ENCODE measurements at places on chromosomes 16 and 17.

DNA sequence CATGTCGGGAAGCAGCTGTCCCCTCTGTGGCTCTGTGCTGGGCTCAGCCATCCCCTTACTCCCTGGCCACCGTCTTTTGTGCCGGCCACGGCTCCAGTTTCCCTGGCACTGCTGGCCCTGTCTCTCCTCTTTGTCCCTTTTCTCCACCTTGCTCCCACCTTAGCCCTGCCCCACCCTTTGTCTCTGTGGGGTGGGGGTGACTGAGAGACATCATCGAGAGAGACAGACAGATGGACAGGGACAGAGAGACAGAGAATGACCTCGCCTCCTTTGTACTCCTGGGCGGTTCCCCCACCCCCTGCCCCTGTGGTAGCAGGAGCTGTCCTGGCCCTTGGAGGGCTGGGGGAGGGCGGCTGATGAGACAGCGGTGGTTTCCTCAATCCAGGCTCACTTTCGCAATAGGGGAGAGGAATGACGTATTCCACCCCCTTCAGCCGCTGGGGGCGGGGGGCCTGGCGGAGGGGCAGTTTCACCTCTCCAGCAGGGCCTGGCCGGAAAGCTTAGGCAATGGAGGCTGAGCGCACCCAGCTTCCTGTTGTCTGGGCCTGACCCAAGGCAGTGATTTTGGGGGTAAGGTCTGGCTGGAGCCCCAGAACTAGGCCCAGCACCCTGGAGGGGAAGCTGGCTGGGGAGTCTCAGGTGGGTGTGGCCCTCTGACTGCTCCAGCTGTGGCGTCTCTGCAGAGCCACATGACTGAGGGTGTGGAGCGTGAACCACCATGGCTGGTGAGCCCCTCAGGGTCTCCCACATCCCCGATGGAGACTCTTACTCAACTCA, 7.3 kb downstream of the FMNL1 start:
- peak; percentile 63 for DNase-seq

DNA sequence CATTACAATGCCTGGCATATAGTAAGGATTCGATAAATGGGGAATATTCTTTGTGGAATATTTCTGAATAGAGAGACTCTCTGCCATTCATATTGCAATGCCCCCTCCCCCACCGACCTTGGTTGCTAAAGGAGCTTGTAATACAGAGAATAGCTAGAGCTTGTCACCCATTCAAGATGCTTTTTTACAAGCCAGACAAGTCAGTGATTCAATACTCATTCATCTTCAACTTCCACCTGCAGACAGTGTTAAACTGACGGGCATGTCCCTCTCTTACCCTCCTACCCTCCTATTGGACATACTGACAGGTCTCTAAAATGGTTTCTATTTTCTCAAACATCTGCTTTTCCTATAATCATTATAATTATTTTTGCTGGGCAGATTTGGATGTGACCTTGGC, 257.4 kb downstream of the KCNJ2 start:
- no peak for DNase-seq

DNA sequence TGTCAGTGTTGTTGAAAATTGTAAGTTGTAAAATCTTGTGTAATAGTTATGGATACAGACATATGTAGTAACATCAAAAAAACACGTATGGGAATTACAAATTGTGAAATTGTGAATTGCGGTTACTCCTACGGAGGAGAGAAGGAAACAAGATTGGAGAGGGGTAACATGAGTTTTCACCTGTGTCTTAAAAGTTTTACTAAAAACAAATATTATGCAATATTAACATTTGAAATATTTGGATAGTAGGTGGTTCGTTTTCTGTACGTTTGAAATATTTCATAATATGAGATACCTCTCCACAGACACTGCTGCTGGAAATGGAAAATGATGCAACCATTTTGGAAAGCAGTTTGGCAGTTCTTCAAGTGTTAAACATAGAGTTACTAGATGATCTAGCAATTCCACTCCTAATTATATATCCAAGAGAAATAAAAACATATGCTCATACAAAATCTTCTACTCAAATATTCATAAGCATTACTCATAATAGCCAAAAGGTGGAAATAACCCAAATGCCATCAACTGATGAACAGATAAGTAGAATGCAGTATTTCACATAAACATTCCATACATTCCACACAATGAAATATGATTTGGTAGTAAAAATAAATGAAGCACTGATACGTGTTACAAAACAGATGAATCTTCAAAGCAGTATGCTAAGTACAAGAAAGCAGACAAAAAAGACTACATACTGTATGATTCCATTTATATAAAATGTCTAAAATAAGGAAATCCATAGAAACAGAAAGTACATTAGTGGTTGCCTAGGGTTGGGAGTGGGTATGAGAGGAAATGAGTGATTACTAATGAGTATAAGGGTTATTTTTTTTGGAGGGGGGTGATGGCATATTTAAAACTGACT, 40.7 kb upstream of the ABCA10 start:
- no peak for DNase-seq

GRCh38 chr16:154217-155030, 2.0 kb downstream of the HBZ start:
- no peak for DNase-seq

- no peak for DNase-seq
Measured at GRCh38 chr16:3819746-3820724, 60.5 kb downstream of the CREBBP start.

DNA sequence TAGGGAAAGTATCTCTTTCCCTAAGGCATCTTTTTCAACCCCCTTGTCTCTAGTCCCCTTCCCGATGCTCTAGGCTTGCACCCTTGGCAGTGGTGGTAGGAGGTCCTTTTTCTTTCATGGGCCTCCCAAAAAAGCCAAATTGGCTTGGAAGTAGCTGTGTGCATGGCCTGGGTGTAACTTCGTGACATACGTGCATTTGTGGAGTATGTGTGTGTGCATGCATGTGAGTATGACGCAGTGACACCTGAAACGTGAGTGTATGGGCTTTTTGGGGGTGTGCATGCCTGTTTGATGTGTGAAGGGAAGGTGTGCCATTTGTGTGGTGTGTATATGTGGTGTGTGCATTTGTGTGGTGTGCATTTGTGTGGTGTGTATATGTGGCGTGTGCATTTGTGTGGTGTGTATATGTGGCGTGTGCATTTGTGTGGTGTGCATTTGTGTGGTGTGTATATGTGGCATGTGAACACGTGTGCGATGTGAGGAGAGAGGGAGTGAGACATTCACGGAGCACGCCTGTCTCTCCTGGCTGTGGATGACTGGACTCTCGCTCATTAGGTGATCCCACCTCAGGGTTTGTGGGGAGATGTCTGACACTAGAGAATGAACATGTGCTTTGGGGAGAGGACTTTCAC, 15.7 kb downstream of the IGFBP4 start:
- DNase-seq, result no peak

- no peak for DNase-seq
Measured at GRCh38 chr17:16900288-16900882, 71.5 kb downstream of the TNFRSF13B start.

GRCh38 chr17:34756637-34757021, 177.2 kb downstream of the TMEM132E start:
- no peak for DNase-seq

DNA sequence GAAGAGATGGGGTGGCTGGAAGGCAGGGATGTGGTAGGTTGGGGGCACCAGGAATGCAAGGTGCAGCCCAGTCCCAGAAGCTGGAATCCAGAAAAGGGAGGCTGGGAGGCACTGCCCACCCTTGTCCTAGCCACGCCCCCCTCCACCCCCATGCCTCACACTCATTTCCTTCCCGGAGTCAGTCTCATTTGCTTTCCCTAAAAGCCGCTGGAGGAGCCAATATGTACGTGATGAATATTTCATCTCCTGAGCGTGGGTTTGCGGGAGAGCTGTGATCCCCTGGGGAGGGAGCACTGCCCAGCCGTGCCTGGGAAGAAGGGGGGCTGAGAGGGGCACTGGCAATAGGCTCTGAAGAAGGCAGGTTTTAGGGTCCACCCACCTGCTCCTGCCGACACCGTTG, 124.5 kb upstream of the LHX1 start:
- DNase-seq, result no peak

GRCh38 chr16:23071196-23072083, 77.8 kb downstream of the USP31 start:
- DNase-seq, result no peak

DNA sequence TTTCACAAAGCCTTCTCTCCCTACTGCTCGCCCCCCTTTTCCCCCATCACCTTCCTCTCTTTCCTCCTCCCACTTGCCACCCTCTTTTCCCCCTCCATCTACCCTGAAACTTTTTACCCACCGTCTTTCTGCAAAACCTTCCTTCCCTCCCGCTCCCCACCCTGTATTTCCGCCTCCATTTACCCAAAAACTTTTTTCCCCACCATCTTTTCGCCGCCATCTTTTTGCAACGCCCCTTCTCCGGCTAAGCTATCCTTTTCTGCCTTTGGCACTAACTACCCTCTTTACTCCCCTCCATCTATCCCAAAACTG, 205.2 kb upstream of the WSB1 start:
- no peak for DNase-seq

DNA sequence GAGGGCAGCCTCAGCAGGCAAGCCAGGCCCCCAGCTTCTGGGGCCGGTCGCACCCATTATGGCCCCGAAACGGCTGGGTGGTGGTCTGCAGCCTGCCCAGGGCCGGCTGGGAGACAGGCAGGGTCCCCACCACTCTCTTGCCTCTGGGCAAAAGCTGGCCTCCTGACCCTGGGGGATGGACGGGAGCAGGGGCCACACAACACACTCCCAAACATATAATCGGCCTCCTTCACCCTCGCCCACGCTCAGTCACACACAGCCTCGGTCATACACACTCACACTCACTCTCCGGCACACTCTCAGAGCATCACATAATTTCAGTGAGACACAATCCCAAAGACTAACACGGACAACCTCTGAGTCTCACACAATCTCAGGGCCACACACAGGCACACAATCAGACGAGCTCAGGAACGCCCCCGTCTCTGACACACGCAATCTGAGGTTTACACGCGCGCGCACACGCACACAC, 589 bp downstream of the PEMT start:
- DNase-seq, result no peak

DNA sequence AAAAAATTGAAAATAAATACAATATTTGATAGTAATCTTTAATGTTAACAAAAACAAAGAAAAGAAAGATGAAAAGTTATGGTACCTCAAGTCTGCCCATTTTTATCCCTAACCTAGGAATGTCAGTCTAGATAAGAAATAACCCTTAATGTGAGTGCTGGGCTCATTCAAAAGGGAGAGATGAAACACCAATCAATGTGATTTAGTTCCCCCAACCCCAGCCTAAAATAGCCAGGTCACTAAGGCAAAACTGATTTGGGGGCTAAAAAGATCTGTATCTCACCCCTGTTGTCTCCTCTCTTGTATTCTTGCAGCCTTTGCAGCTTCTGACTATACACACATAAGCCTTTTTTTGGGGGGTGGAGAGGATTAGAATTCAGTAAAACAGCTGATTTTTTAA, 3.2 kb upstream of the IGF2BP1 start:
- DNase-seq, result no peak

Measured in stimulated activated CD8-positive, alpha-beta memory T cell treated with anti-CD3 and anti-CD28 coated beads, Interleukin-4, amount 100 ng/mL, for 1 hour (primary cell).